ENCODE measurements at places on chromosomes 4 and X. TPM values are rescaled to one million over a fixed set of nuclear protein-coding genes. Genes with fewer than 3 reads are reported as not detected.
A peak's percentile ranks its signal among the peaks of the same experiment; 100 is the strongest.

GRCh38 chr4:82948647-82949204 is 48.2 kb downstream of the THAP9 start:
- H3K36me3 ChIP-seq = no peaks in the 10 kb centered on the region
- no peaks in the 10 kb centered on the region for H3K4me1 ChIP-seq
- no peak for DNase-seq
- H3K27me3 ChIP-seq = no peaks in the 10 kb centered on the region
- no peak overlapping the region for H3K27ac ChIP-seq
- no peak overlapping the region for H3K4me3 ChIP-seq

GRCh38 chr4:5717449-5718158 is 6.6 kb downstream of the EVC start:
- H3K36me3 ChIP-seq = no peaks in the 10 kb centered on the region
- H3K4me1 ChIP-seq = no peaks in the 10 kb centered on the region
- no peaks in the 10 kb centered on the region for H3K27me3 ChIP-seq
- H3K4me3 ChIP-seq = no peak overlapping the region

DNA sequence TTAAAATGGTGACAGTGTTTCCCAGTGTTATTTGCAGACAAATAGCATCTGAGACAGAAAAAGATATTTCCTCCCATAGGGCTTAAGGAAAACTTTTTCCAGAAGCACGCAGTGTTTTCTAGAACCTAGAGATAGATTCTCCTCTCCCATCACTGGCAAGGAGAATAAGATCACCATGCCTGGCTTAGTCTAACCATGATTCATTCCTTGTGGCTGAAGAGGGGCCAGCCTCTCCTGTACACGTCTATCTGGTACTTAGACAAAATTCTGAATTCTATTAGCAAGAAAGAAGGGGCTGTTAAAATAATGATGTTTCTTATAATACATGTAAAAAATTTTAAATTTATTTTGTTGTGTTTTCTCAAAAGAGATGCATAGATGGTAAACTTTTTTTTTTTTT is 296.1 kb upstream of the LDB2 start:
- H3K4me1 ChIP-seq = no peaks in the 10 kb centered on the region
- no peak overlapping the region for H3K4me3 ChIP-seq
- no peaks in the 10 kb centered on the region for H3K27me3 ChIP-seq
- H3K27ac ChIP-seq = no peak overlapping the region
- H3K36me3 ChIP-seq = no peaks in the 10 kb centered on the region
- DNase-seq = no peak

DNA sequence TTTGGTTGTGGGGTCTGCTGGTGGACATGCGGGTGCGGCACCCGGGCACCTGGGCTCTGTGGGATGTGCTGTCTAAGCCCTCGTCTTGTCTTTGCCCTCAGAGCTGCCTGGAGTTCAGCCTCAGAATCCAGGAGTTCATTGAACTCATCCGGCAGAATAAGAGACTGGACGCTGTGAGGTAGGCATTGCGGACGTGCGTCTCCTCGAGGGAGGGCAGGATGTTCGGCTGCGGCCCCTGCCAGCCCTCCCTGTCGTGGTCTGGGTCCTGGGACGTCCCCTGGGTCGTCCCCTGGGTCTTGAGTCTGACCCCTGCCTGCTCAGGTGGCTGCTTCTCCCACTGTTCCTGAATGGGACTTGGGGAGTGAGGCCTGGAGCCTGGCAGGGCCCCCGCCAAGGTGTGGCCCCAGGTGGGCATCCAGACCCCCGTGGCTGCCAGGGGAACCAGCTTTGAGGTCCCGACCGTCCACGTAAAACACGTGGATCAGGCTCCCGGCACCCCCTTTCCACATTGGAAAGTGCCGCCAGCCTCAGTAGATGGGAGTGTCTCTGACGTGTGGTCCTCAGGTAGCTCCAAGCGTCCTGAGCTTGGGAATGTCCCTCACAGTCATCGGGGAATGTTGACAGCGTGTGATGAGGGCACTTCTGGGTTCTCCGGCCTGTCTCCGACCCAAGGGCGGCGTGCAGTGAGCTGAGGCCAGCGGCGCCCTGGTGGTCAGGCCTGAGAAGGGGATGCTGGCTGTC is 19.3 kb upstream of the UVSSA start:
- no peak for DNase-seq
- H3K4me1 ChIP-seq = no peaks in the 10 kb centered on the region
- H3K27me3 ChIP-seq = no peaks in the 10 kb centered on the region
- H3K27ac ChIP-seq = no peak overlapping the region
- no peak overlapping the region for H3K4me3 ChIP-seq

DNA sequence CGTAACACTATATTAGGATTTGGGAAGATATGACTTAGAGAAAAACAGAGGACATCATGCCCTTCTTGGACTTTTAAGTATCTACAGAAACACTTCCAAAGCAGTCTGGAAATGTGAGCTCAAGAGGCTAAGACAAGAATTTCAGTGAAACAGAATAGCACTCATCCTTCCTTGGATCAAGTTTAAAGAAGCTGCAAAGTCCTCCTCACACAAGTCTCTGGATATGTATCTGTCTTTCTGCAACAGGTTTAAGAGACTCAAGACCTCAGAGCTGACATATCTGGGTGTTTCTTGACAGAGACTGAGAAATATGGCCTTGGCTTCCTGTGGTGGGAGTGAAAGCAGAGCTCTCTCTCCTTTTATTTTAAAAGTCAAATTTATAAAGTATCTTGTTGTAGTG is 82.5 kb upstream of the GIMD1 start:
- no peak overlapping the region for H3K27ac ChIP-seq
- H3K27me3 ChIP-seq = no peaks in the 10 kb centered on the region
- H3K4me3 ChIP-seq = no peak overlapping the region
- no peaks in the 10 kb centered on the region for H3K36me3 ChIP-seq

GRCh38 chrX:146041741-146042140 is 224.1 kb downstream of the SLITRK2 start:
- no peak overlapping the region for H3K4me3 ChIP-seq
- H3K36me3 ChIP-seq = no peaks in the 10 kb centered on the region

- no peaks in the 10 kb centered on the region for H3K27me3 ChIP-seq
- H3K27ac ChIP-seq = no peak overlapping the region
- no peak overlapping the region for H3K4me3 ChIP-seq
- DNase-seq = no peak
- no peaks in the 10 kb centered on the region for H3K4me1 ChIP-seq
Measured at GRCh38 chr4:81260443-81261101, 45.5 kb upstream of the PRKG2 start.

- H3K36me3 ChIP-seq = no peaks in the 10 kb centered on the region
- no peaks in the 10 kb centered on the region for H3K27me3 ChIP-seq
- no peak overlapping the region for H3K4me3 ChIP-seq
- no peaks in the 10 kb centered on the region for H3K4me1 ChIP-seq
- no peak overlapping the region for H3K27ac ChIP-seq
Measured at GRCh38 chr4:110415478-110415877, 60.5 kb upstream of the ENPEP start.

- DNase-seq = peak; percentile 55
- no peaks in the 10 kb centered on the region for H3K36me3 ChIP-seq
Measured at GRCh38 chrX:33434256-33435092, 223.1 kb upstream of the DMD start.

DNA sequence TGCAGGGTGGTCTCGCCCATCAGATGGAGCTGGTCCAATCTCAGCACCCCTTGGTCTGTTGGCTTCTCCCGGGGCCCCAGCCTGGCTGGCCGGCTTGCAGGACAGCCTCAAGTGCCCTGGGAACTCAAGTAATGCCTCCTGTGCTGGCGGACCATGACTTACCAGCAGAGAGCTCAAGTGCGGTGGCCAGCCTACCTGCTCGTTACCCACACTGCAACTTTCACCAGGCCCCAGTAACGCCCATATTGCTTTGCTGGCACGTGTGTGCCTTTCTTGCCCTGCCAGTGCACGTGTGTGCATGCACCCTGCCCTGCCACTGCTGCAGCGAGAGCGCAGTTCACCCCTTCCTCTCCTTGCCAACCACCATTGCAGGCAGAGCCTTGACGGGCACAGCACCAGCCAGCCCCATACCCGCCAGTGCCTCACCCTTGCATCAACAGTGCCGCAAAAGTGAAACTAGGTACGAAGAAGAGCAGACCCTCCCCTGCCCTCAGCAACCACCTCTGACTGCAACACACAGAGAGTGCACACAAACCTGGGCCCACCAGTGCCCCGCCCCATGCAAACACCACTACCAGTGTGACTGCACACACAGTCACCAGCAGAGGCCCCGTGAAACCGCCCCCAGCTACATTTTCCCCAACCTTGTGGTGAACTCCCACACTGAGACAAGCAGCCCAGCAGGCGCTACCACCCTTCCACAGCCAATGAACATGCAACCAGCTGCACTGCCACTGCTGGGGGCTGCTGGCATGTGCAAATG is 88.9 kb upstream of the POU3F4 start:
- H3K27ac ChIP-seq = no peak overlapping the region
- H3K4me1 ChIP-seq = no peaks in the 10 kb centered on the region
- no peaks in the 10 kb centered on the region for H3K36me3 ChIP-seq
- no peak overlapping the region for H3K4me3 ChIP-seq
- DNase-seq = no peak

- H3K4me3 ChIP-seq = no peak overlapping the region
- H3K36me3 ChIP-seq = no peaks in the 10 kb centered on the region
- H3K27me3 ChIP-seq = no peaks in the 10 kb centered on the region
- DNase-seq = no peak
Measured at GRCh38 chrX:149531599-149531998, 9.2 kb upstream of the EOLA1 start.

GRCh38 chr4:52091801-52092200 is 40.7 kb downstream of the SPATA18 start:
- H3K4me1 ChIP-seq = no peaks in the 10 kb centered on the region
- no peak overlapping the region for H3K4me3 ChIP-seq
- no peak overlapping the region for H3K27ac ChIP-seq
- no peaks in the 10 kb centered on the region for H3K36me3 ChIP-seq
- H3K27me3 ChIP-seq = no peaks in the 10 kb centered on the region

DNA sequence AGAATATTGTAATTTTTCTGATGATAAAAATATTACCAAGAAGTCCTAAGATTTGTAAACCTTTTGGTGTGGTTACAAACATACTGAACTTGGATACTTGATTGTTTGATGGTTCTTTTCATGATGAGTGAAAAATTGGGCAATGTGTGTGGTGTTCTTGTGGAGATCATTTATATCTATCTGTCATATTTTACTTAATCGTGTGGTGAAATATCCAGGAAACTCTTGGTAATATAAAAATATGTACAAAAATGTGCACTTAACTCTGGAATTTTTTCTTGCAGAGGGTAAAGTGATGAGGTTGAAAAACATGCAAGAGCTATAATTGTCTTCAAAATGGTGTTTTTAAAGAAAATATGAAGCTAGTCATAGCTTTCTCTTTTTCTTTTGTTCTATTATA is 2.8 kb downstream of the DCUN1D4 start:
- H3K36me3 ChIP-seq = no peaks in the 10 kb centered on the region
- no peak for DNase-seq
- no peak overlapping the region for H3K27ac ChIP-seq
- no peaks in the 10 kb centered on the region for H3K27me3 ChIP-seq

GRCh38 chr4:41106081-41106480 is 108.3 kb downstream of the APBB2 start:
- no peaks in the 10 kb centered on the region for H3K36me3 ChIP-seq
- no peak overlapping the region for H3K27ac ChIP-seq
- H3K4me1 ChIP-seq = peaks cover 18% of the 10 kb centered on the region
- H3K4me3 ChIP-seq = no peak overlapping the region
- H3K27me3 ChIP-seq = no peaks in the 10 kb centered on the region

GRCh38 chrX:2848871-2849301 is 20.2 kb downstream of the GYG2 start:
- H3K27ac ChIP-seq = no peak overlapping the region
- DNase-seq = no peak
- H3K27me3 ChIP-seq = no peaks in the 10 kb centered on the region
- no peak overlapping the region for H3K4me3 ChIP-seq
- H3K36me3 ChIP-seq = no peaks in the 10 kb centered on the region

CHRNA9 gene
- total RNA-seq = not detected

SLC49A3 gene
- 20.7 TPM for total RNA-seq

UGT2B15 gene
- not detected for total RNA-seq

CXCL5 gene
- not detected for total RNA-seq

SMIM9 gene
- total RNA-seq = not detected

STOX2 gene
- total RNA-seq = 51.2 TPM

RHOH gene
- total RNA-seq = 1.2 TPM

All from thyroid gland (tissue), 4 donors.